NCI-H226 (cell line): ENCODE measurements at places on chromosomes 6 and 20.

- no peak for DNase-seq
Measured at GRCh38 chr20:57869951-57870315, 160.1 kb upstream of the PMEPA1 start.

DNA sequence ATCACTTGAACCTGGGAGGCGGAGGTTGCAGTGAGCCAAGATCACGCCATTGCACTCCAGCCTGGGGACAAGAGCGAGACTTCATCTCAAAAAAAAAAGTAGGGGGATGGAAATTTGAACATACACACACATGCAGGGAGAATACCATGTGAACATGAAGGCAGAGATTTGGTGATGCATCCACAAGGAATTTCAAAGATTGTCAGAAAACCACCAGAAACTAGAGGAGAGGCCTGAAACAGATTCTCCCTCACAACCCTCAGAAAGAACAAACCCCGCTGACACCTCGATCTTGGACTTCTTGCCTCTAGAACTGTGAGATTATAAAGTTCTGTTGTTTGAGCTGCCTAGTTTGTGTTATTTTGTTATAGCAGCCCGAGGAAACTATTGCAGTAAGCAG is 125.5 kb downstream of the GPX5 start:
- no peak for DNase-seq

- no peak for DNase-seq
Measured at GRCh38 chr6:114810468-114810867, 467.6 kb upstream of the HS3ST5 start.

DNA sequence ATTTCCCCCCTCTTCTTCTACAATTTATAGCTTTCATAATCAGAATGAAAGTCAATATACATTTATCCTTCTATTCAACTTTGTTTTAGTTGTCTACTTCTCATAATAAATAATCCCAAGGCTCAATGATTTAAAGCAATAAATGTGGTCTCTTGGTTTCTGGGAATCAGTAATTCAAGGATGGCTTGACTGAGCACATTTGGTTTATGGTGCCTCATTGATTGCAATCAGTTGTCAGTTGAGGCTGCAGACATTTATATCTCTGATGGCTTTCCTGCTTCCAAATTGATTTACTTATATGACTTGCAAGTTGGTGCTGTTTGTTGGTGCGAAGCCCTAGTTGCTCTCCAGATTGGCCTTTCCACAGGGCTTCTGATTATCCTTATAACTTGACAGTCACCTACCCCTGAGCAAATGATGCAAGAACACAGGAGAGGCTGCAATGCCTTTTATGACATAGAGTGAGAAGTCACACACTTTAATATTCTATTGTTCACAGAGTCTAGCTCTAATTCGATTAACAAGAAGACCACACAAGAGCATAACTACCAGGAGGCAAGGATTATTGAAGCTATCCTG is 2.7 kb upstream of the CRISP1 start:
- no peak for DNase-seq

DNA sequence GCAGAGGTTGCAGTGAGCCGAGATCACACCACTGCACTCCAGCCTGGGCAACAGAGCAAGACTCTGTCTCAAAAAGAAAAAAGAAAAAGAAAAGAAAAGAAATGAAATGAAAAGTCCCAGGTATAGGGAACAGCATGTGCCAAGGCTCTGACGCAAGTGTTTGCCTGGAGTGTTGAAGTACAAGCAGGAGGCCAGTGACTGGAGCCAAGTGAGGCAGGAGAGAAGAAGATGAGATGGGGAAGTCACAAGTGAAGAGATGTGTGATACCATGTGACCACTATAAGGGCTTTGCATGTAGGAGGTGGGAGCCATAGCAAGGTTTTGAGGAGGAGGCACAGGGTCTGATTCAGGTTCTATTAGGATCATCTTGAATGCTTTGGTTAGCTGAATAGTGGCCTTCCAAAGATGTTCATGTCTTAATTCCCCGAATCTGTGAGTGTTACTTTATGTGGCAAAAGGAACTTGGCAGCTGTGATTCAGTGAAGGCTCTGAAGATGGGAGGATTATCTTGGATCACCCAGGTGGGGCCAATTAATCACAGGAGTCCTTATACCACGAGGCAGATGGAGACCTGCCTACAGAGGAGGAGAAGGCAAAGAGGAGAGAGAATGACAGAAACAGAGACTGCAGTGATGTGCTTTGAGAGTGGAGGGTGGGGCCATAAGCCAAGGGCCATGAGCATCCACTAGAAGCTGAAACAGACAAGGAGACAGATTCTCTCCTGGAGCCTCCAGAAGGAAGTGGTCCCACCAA is 91.1 kb upstream of the PTPN1 start:
- no peak for DNase-seq

DNA sequence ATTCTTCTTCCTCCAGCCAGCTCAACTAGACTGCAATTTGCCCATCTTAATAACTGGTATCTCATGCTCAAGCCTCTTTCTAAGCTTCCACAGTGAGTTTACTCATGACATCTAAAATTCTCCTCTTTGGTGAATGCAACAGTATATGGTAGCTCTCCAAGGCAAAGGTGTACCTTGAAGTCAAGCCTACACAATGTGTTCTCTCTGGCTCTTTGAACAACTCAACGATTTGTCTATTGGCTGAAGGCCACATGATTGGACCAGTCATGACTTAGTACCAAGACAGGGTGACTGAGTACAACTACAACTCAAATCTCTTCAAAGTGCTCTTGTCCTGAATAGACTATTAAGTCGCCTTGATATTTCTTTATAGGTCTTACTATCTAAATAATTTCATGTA is 199.6 kb downstream of the PKHD1 start:
- no peak for DNase-seq

DNA sequence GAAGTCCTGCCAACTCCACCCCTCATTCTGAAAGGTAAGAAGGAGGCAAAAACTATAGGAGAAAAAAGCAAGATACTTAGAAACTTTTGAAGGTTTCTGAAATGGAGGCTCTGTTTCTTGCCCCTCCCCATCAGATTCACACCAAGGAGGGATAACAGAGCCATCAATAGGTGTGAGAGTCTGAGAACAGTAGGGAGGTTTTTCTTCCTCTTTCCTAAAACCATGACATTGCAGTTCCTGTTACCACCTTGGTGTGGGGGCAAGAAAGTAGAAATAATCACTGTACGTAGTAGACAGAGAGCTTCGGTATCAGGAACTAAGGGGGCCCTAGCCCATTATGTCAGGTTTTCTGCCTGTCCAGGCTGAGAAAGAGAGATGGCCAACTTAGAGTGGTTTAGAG is 333.3 kb upstream of the SYNCRIP start:
- DNase-seq, result no peak

DNA sequence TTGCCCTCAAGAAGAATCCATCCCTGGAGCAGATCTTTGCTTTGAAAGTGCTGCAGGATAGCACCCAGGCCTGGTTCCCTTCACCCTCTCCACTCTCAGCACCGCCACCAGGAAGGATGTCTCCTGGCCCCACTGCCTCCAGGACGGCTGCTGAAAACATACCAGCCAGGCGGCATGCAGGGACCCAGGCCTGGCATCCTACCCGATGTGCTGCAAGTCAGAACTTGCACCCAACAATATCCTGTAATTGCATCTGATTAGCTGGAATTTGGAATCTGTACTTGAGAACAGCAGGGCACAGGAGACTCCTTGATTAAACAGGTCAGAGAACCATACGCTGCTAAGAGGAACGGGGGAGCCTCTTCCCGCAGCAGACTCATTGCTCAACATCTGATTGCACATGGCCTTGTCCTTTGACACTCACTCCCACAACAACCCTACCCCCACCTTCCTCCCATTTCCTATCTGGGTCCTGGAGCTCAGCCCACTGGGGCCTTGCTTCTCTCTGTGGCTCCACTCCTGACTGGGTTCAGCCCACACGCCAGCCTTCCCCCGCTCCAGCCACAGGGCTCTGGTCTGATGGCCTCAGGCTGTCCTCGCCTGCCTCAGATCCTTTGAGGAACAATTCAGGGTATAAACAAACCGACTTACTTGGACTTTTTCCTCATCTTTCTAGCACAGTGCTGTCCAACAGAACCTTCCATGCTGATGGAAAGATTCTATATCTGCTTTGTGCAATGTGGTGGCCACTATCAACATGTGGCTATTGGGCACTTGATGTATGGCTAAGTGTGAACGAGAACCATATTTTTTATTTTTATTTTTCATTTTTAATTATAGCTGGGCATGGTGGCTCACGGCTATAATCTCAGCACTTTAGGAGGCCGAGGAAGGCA is 78.0 kb downstream of the FGD2 start:
- DNase-seq, result peak; percentile 63

- DNase-seq, result no peak
Measured at GRCh38 chr6:70099732-70100131, 203.2 kb downstream of the COL9A1 start.

- DNase-seq, result peak; percentile 16
Measured at GRCh38 chr6:24827162-24827561, 28.4 kb upstream of the ARMH2 start.

DNA sequence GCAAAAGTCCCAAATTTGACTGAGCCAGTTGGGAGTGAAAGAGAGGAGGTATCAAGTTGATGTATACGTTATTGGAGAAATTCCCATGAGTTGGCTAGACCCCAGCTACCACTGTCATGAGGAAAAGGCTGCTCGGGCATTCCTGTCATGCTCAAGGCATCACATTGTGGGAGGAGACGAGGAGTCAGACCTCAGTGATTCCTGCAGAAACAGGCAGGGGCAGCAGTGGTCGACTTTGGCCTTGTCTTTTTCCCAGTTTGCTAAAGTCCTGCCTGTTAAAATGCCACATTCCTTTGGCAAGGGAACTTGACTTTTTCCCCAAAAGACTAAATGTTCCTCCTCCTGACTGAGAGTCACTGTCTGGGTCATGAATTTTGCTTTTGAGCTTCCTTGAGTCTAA is 295.5 kb upstream of the HS3ST5 start:
- DNase-seq, result peak; percentile 19

DNA sequence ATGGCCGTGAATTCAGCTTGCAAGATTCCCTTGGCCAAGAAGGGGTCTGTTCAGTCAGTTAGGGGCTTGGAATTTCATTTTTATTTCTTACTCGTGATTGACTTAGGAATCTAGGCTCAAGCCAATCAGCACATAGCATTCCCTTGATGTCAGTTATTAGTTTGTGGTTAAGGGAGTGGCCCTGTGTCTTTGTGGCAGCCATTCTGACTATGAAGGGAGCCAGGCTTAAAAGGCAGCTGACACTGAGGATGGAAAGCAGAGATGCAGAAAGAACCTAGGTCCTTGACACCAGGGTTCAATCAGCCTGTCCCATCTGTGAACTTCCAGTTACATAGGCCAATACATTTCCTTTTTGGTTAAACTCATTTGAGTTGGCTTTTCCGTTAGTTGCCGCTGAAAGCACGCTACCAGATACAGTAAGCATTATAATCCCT is 48.1 kb downstream of the MCUR1 start:
- DNase-seq, result peak; percentile 52

DNA sequence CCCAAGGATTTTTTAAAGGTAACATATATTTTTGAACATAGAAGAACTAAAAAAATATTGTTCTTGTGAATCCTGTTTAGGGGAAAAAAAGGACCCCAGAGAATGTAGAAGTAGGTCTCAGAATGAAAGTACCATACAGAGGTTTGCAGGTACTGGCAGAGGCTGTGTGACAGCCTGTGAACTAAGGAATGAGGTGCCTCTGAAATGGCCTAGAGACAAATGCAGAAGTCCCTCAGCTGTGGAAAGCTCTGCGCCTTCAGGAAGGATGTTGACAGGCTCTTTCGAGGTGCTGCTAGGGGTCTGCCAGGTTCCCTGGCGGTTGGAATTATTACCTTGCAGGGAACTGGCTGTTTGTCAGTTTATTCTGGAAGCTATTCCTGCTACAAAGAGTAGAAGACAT is 8.6 kb upstream of the TUBB2B start:
- no peak for DNase-seq

- no peak for DNase-seq
Measured at GRCh38 chr20:53813636-53814035, 220.0 kb upstream of the ZNF217 start.
